ENCODE measurements at places on chromosomes 16 and 17.

DNA sequence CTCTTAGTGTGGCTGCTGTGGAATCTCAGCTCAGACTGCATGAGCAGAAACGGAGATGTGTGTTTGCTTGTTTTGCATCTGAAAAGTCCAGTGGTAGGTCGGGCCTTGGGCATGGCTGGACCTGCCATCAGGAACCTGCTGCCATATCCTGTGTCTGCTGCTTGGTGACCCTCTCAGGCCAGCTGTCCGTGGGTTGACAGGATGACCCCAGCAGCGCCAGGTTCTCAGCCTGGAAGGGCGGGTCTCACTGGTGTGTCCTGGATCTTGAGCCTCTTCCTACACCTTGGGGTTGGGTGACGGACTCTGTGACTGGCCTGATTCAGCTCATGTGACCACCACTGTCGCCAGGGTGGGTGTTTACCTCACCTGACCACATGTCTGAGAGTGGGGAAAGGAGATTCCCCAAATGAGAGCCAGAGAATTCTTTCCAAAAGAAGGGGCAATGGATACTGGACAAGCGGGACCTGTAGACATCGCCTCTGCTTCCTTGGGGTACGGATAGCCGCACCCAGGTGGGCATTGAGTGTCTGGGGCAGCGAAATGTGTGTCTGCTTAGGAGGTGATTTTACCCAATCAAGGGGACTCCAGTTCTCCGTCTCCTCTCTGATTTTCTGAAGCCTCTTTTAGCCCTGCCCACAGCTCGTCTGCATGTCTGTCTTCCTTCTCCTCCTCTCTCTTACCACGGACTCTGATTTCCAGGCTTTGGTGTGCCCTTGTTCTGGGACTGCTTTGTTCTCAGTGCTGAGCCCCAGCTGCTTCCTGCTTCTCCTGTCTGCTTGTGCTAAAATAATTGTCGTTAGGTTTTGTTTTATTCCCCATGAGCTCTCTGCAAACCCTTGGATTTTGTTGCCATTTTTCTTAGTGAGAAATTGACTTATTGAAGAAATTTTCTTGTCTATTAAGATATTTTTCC, 399.7 kb downstream of the CPPED1 start:
- no peak for DNase-seq

DNA sequence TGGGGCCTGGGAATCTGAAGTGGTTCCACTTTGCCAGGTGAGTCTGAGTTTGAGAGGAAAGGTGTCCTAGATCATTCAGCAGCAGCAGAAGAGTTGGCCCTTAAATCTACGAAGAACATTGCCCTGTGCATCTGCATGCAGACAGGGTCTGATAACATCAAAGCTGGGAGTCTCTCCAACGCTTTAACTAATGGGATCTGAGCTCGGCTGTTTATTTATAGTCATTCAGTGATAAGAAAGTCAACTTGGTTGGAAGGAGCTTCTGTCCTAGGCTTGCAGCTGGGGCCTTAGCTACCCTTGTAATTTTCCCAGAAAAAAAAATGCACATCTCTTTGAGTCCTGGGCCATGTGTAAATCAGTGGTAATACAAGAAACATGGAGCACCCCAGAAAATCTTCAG, 418.0 kb upstream of the HSBP1 start:
- no peak for DNase-seq

DNA sequence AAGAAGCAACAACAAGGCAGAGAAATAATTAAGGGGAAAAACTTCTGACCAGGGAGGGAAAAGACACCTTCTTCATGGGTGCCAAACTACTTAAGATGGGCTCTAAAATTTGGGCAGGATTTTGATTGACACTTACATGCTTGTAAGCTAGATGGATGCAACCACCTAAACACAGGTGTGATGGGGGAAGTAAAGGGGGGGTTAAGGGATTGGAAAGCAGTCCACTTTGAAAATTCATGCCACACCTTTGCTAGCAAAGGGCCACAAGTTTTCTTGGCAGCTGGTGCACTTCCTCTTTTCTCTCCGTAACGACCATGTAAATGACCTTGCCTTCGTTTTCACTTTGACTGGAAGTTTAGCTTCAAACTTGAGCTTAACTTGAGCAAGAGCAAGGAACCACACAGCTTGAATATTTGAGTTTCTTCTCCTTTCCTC, 14.3 kb upstream of the PRKAR1A start:
- DNase-seq, result no peak

- no peak for DNase-seq
Measured at GRCh38 chr16:4680673-4681470, 12.5 kb upstream of the NUDT16L1 start.

DNA sequence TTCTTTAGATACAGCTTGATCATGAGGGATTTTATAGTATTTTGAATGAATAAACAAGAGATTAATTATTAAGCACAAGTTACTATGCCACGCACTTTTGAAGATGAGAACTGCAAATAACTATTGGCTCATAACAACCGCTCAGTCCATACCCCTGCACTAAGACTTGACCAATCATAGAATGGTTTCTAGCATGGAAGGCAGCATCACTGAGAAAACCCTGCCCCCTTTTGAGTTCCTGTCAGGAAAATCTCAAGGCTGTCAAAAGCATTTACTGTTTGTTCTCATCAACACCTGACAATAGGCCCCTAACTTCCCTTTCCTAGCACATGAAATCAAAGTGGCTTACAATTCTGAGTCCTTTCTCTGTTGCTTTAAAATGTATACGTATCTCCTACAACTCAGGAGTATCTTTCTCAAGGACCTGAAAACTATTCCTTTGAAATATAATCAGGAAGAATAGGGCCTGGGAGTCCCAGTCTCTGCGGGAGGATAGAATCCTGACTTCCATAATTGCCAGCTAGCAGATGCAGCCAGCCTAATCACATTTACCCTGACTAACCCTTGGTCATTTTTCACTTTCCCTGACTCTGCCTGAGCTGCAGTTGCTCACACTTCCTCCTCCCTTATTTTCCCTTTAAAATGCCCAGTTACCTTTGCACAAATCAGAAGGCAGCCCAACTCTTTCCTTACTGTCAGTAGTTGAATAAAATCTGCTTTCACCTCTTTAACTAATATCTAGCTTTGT, 9.1 kb upstream of the MMD start:
- DNase-seq, result no peak

- DNase-seq, result no peak
Measured at GRCh38 chr17:56822725-56823124, 11.0 kb downstream of the C17orf67 start.

DNA sequence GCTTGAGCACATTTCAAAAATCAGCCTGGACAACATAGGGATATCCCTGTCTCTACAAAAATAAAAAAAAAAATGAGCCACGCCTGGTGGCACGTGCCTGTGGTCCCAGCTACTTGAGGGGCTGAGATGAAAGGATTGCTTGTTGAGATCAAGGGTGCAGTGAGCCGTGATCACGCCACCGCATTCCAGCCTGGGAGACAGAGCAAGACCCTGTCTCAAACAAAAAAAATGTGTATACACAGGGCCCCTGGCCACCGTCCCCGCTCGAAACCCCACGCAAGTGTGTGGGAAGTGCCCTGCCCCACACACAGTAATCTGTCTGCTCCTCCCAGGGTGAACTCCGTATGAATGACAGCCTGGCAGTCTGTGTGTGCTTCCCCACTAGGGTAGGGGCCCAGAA, 93.0 kb upstream of the RPL38 start:
- DNase-seq, result no peak

GRCh38 chr16:76984196-76984595, 206.8 kb upstream of the MON1B start:
- DNase-seq, result no peak

DNA sequence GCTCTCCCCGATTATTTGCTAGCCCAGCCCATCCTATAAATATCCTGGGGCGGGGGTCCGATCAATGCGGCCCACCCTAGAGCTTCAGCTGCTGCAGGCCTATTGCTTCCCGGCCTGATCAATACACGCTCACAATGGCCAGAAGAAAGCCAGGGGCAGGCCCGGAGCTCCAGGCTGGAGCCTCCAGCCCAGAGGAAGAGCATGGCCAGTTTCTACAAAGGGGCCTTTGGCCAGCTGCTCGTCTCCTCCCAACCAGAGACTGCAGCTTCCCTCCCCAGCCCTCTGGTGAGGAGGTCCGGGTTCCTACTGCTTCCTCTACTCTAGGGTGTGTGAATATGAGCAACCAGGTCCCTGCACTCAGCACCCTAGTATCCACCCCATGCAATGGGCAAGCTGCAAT, 36.7 kb downstream of the SALL1 start:
- no peak for DNase-seq

GRCh38 chr17:50908860-50909764, 43.0 kb upstream of the TOB1 start:
- DNase-seq, result no peak

Measured in NCI-H1417 treated with DMSO at 0.1 percent for 48 hours (cell line).